NCI-H460 (cell line): ENCODE measurements at places on chromosomes 3 and 15.
A peak's percentile ranks its signal among the peaks of the same experiment; 100 is the strongest.

GRCh38 chr15:101053261-101053660 is 134.1 kb downstream of the LRRK1 start:
- no peak for DNase-seq

DNA sequence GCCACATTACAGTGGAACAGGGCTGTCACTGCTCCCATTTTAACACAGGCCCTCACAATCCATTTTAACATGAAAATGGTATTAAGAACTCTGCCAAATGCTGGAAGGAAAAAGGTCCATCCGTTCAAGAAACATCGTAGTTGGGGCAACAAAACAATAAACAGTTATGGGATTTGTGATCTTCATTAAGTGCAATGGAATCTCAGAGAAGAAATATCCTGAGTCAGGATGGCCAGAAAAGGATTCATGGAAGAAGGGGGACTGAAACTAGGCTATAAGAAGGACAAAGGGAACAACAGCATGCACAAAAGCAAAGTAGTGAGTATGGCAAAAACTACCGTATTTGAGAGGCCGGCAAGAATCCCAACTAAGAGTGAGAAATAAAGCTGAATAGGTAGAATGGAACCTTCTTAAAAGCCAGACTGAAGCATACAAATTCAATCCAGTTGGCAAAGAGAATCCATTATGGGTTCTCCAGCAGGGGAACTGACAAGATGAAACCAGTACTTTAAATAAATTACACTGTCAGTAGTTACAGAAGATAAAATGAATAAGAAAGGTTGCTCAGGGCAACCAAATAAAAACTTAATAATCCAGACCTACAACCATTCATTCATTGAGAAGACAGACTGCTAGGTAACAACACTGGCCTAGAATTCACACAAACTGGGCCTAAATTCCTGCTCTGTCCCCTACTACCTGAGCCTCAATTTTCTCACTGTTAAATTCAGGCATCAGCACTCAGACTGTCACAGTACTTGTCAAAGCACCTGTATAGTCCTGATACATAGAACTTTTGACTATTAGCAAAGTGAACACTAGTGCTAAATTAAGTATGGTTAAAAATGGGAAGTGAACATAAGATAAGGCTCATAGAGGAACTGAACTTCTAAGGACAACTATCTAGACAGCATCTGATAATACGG is 6.3 kb downstream of the TBL1XR1 start:
- DNase-seq: no peak

DNA sequence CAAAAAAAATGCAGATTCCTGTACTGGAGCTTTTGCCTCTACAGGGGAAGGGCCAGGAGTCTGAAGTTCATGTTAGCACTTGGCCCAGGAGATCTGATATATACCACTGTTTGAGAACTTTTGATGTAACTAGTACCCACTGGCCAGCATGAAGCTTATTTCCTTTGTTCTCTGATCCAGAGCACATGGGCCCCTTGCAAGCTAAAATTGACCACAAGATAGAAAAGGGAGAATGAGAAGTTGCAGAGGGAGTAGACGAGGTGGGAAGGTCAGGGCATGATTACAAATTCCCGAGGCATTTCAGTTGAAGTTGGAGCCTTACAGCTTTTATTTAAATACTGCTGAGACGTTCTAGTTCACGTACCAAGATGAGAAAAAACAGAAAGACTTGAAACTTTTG is 28.2 kb downstream of the TGM4 start:
- DNase-seq: no peak

DNA sequence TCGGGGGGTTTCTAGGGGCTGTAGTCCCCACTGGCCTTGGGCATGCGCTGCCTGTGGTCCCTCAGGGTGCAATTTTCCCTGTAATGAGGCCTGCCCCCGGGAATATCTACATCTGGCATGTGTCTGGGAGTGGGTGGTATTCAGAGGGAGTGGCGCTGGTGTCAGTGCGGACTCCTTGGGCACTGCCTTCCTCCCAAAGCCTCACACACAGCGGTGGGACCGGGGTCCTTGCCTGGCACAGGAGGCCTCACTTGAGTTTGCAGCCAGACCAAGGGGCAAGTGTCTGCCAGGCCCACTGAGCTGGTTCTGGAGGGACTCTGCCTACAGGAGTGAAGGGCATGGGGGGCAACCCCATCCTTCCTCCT is 53.5 kb upstream of the PCSK6 start:
- no peak for DNase-seq

DNA sequence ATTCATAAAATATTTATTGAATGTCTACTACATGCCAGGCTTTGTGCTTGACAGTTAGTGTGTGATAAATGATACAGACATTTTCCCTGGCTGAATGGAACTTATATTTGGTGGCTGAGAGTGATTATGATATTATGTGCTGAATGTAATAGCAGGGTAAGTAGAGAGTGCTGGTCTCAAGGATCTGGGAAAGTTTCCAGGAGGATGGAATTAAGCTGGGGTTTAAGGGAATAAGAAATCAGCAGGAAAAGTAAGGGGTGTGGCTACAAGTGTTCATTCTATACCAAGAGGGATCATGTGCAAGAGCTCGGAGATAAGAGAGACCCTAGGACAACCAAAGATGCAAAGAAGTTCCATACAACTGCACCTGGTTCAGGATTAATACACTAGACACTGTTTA is 500.1 kb upstream of the CFAP20DC start:
- DNase-seq: no peak

DNA sequence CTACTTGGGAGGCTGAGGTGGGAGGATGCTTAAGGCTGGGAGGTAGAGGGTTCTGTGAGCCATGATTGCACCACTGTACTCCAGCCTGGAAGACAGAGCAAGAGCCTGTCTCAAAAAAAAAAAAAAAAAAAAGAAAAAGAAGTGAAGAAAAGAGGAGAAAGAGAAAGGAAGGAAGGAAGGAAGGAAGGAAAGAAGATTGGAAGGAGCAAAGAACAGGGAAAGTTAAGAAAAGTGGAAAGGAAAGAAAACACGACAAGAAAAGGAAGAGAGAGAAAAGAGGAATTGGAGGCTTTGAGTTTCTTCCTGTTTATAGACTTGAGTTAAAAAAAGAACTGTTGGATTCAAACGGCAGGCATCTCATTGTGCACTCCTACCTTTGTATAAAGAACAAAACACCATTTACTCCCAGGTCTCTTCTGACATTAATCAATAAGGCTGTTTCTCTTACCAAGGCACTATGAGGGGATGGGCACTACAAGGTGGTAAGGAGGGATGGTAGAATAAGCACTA is 73.5 kb downstream of the EDEM1 start:
- DNase-seq: no peak

- no peak for DNase-seq
These were observed 313.4 kb upstream of the STT3B start for GRCh38 chr3:31219131-31219843.

DNA sequence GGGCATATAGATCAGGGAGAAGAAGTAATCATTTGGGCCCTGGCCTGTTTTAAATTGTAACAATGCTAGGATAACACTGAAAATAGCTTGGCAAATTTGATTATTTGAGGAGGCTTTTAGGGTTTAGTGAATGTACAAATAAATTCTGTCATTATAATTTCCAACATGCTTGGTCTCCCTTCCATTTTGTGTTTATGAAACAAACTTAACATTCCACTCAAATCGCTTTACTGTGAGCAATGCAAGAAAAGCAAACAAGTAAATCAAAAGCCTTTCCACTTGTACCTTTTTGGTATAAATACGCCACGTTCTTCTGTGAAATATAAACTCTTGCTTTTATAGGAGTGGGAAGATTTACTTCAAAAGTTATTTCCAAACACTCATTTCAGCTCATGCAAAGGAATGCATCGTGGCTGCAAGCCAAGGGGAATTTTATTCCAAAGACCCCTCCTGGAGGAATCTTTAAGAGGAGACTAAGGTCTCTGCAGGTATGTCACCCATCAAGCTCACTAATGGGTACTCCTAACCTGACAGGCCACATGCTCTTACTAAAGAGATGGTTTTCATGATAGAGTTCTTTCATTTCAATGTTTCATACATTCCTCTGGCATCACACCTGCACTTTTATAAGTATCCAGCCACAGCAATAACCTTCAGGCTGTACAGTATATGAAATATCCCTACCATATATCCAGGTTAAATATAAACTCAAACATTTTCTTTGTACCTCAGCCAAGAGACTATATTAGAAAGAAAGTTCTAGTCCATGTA is 115.2 kb downstream of the P3H2 start:
- DNase-seq: no peak

DNA sequence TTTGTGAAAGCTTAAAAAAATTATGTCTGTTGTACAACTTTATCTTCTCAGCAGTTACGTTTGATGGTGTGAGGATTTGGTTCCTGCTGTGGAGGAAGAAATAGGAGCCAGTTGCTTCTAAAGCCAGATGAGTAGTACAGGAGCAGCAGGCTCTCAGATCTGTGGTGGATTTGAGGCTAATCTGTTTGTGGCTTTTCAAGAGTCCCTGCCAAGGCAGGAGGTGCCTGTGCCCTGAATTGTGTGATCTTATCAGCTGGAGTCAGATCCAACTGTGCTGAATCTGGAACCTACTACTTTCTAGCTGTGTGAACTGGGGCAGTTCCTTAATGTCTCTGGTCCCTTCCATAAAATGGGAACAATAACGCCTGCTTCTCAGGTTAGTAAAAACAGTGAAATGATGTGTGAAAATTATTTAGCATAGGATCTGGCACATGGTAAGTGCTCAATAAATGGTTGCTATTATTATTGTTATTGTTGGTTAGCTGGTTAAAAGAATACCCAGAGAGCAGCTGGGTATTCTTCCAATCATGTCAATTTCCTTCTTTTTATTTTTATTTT is 7.7 kb downstream of the CLDN11 start:
- no peak for DNase-seq

- DNase-seq: no peak
These were observed 179.8 kb upstream of the SLC2A2 start for GRCh38 chr3:171206283-171206682.

GRCh38 chr3:150825192-150825915 is 62.4 kb upstream of the SIAH2 start:
- DNase-seq: no peak

GRCh38 chr15:84654689-84655453 is 788 bp upstream of the WDR73 start:
- DNase-seq: peak; percentile 85

- no peak for DNase-seq
These were observed 158.0 kb downstream of the CDIN1 start for GRCh38 chr15:36737430-36737891.

DNA sequence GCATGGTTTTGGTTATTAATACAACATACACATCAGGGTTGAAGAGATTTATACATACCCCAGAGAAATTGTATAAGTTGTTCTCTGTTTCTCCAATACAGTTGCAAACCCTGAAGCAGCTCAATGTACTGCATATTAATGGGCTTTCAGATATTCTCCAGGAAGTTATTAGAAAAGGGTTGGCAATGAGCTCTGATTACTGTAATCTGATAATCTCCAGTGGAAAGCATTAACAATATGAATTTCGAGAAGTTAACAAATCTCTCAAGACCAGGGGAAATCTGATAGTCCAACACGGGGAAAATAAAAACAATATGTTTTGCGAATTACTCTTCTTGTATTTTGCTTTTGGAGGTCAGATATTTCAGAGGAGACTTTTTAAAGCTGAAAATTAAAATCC is 950.1 kb downstream of the TBL1XR1 start:
- DNase-seq: no peak
